ENCODE measurements at places on chromosomes 3 and 15.

GRCh38 chr3:46676601-46677410 lies 16.7 kb downstream of the ALS2CL start:
- DNase-seq, result no peak

DNA sequence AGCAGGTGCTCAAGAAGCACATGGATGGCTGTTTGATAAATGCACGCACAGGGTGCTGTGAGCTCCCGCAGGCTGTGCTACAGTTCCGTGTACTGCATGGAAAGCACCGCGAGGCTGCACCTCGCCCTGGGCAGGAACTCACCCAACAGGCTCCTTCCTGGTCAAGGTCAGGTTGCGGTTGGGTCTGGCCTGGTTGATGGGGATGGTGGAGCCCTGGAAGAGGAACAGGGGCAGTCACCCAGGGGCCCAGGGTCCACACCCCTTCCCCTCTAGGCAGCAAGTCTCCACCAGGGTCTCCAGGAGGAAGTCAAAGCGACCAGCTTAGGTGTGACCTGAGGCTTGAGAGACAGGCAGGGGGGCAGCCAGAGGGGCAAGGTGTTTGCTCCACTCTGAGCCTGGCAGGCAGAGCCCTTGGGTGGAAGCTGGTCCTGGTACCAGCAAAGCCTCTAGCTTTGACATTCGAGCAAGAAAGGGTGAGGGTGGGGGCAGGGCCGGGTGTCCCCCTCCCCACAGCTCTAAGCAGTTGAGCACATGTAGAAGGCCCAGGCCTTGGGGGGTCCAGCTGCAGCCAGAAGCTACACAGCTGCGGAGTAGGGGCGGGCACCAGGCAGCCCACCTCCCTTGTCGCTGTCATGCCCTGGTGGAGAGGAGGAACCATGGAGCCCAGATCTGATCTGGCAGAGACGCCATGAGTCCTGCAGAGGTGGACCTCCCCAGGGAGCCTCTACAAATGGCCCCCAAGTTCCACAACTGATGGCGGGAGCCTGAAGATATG lies 46.3 kb upstream of the SLC41A3 start:
- DNase-seq, result no peak

- DNase-seq, result no peak
Observed at GRCh38 chr3:184563941-184564684, 2.5 kb downstream of the EPHB3 start.

DNA sequence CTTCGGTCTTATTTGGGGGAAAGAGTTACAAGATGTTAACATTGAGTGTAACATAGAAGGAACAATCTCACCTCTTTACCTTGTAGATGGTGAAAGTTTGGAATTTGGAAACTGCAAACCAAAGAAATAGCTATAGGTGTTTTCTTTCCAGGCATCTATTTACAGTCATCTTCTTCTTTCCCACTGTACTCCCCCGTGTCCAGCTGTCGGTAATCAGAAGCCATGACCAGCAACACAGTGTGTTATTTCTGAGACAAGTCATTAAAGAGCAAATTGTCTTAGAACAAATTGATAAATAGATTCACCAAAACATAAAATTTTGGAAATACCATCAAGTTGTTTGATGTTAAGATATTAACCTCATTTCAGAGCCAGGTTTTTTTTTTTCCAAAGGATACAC lies 590.5 kb upstream of the NAALADL2 start:
- no peak for DNase-seq

DNA sequence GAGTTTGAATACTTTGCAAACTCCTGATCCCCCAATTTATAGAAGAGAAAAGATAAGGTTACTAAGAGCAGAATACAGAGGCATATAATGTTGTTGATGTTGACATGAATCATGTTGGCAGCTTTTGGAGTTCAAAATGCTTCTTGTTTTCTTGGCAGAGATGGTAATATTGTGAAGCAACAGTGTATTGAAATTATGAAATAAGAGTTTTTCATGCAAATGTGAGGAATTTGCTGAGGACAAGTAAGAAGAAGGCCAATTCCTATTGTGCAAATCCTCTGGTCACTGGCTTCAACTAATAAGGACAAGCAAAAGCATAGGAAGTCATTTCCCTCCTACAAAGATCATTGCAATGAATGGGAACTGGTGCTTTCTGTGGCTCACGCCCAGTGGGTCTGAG lies 126.9 kb upstream of the CHL1 start:
- DNase-seq, result no peak

GRCh38 chr3:114155370-114155821 lies 23.5 kb downstream of the DRD3 start:
- no peak for DNase-seq

DNA sequence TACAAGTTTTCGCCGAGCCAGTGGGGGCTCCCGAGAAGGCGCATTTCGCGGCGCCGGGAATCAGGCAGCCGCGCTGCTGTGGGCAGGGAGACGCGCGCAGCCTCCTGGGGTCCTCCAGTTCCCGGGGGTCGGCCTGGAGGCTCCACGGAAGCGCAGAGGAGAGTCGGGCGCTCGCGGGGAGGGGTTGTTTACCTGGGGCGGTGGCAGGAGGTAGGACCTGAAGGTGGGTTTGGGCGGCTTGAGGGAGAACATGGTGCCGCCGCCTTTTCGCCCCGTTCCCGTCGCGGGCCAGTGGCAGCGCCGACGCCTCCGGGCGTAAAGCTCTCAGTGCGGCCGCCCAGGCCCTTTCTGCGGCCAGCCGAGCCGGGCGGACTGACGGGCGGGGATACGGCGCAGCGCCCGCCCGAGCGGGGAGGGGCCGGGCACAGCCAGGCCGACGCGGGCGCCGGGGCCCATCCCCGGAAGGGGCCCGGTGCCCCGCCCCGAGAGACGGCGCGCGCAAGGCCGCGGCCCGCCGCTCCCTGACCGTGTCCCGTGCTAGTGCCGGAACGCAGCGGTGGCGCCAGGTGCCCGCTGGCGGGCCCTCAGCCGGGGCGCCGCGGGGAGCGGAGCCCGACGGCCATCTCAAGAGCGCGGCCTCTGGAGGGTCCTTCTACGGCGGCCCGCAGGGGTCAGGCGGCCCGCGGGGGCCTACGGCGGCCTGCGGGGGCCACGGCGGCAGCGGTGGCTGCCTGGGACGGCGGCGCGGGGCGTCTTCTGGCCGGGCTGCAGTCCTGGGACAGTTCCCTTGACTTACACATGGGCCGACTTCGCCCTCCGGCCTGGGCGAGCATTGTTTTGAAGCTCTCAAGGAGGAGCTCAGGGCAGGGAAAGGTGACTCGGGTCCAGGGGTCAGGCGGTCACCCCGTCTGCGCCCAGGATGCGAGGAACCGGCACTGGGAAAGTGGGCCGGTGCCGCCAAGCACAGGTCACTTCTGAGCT lies at the start of gene MTMR10:
MTMR10 (minus strand) TSS at position 374 of the 981 bp plus-strand sequence; CDS start at position 252, 122 bp downstream.
- peak; percentile 43 for DNase-seq

DNA sequence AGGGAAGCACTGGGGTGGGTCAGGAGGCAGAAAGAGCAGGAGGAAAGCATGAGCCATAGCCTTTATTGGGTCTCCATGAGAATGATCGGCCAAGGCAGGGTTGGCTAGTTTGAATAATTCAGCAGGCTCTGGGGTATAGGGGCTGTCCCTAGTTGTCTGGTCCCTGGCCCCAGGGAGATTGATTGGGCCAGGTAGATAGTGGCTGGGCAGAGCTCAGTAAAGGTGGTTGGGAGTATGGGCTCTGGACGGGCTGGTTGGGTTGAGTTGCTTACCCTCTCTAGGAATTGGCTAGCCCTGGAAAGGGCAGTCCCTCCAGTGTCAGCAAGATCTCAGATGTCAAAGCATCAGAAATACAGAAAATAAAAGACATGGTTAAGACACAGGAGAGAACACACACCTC lies 148.1 kb downstream of the SHQ1 start:
- DNase-seq, result no peak

DNA sequence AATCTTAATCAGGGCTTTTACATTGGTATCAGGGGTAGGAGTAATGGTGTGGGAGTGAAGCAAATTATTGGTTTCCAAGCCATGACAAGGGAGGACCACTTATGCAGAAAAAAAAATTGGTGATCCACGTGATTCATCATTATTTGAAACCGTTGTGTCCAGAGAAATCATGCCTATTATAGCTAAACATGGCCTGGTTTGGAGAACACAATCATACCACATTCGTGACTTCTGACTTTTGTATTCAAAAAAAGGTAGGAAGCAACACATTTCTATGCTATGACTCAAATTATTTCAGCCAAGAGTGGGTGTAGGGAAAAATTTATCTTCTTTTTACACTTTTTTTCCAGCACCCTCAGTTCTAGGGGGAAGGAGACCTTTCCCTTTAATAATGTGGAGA lies 924.3 kb upstream of the GBE1 start:
- DNase-seq, result no peak

- DNase-seq, result no peak
Observed at GRCh38 chr3:44960387-44961026, 15.5 kb downstream of the ZDHHC3 start.

GRCh38 chr3:97816811-97817210 lies 5.0 kb upstream of the CRYBG3 start:
- DNase-seq, result no peak

- no peak for DNase-seq
Observed at GRCh38 chr3:72265256-72266015, 480.5 kb upstream of the PROK2 start.

DNA sequence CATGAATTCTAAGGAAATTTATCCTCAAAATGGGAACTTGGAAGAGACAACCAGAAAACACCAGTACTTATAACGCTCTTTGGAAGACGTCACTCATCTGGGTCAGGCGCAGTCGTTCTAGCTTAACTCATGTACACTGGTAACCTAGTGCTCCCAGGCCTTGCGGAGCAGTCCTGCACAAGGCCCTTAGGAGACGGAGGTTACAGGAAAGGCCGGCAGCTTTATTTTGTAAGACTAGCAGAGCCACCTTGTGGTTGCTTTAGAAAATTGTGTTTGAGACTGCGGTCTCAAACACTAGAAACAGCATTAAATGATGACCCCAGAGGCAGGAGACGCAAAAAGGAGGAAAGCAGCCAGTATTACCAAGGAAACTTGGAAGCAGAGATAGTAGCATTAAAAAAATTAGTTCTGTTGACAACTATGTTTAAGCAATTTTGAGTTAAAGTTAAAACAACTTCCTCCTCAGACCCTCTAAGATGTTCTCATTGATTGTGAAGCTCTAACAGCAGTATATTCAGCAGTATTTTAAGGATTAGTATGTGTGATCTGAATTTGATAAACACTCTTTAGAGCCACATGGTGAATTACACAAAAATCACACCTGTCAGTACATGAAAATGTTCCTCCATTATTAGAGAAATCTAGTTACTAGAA lies 141.9 kb upstream of the C2CD4B start:
- no peak for DNase-seq

DNA sequence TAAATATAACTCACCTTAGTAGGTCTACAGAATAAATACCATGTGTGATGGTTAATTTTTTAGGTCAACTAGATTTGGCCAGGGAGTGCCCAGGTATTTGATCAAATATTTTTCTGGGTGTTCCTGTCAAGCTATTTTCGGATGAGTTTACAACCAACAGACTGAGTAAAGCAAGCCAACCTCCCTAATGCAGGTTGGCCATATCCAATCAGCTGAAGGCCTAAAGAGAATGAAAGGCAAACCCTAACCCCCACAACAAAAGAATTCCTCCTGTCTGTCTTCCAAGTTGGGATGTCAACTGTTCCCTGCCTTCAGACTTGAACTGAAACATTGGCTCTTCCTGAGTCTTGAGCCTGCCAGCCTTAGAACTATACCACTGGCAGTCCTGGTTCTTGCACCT lies 28.6 kb downstream of the TASOR start:
- no peak for DNase-seq

DNA sequence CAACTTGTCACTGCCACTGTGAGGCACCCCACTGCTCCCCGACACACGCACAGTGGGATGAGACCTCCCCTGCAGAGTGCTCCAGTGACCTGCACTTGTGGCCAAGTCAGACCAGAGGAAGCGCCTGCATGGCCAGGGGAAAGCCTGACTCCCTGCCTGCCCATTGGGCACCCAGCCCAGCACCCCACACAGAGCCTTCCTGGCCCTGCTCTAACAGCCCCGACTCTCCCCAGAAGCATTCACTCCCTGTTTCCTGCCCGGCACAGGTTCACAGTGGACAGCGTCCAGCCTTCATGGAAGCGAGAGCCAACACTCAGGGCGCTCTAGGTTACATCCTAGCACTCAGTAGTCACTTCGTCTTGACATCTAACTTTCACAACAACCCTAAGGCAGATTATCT lies 27.8 kb downstream of the RBPMS2 start:
- DNase-seq, result no peak

- DNase-seq, result no peak
Observed at GRCh38 chr3:42516443-42516842, 14.0 kb downstream of the VIPR1 start.

- DNase-seq, result no peak
Observed at GRCh38 chr3:161203485-161204098, 17.5 kb upstream of the NMD3 start.

DNA sequence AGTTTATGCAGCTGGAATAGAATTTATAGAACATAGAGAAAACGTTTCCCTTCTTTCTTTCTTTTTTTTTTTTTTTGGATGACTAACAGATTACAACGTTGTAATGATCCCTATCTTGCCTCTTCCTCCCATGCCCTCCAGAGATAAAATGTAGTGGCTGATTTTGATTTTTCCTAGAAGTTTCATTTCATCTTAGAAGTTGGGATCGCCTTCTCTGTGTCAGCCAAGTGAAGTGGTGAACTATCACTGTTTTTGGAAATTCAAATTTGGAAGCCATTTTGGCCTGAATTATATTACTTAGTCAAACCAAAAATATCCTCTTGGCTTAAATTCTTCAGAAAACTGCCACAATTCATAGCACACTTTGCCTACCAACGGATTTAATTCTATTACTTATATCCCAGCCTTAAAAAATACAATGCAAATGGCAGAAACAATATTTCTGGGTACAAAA lies 1025.5 kb upstream of the NR2F2 start:
- no peak for DNase-seq

GRCh38 chr3:176697284-176697889 lies 499.9 kb downstream of the TBL1XR1 start:
- DNase-seq, result no peak

DNA sequence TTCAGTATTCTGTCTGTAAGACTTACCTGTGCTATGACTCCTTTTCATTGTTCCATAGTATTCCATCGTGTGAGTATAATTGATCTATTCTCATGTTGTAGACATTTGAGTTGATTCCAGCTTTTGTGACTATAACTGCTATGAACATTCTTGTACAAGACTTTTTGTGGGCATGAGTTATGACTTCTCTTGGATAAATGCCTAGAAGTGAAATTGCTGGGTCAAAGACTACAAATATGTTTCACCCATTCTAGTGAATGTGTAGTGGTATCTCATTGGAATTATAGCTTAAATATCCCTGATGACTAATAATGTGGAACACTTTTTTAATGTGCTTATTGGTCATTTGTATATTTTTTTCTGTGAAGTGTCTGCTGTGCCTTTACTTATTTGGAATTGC lies 27.6 kb upstream of the NPHP3 start:
- no peak for DNase-seq

DNA sequence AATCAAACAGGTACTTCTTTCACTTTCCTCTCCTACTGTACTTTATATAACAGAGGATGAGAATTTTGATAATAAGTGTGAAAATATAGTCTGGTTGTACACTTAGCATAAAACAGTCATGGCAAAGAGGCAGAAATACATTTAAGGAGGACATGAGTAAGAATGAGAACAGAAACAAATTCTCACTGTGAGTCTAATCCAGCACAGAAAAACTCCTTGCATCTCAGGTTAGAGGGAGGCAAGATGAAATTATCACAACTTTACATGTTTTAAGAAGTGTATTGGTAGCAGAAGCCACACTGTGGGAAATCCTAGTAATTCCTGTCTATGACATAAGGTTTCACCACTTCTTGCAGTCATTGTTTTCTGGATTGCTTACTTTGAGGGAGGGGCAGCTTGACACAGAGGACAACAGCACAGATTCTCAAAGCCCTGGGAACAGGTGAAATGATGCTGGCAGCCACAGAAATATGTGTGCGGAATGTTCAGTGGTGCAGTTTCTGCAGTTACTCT lies 733.6 kb upstream of the GBE1 start:
- DNase-seq, result no peak

Measured in activated CD4-positive, alpha-beta T cell treated with anti-CD3 and anti-CD28 coated beads, Interleukin-2, amount 50 U/mL, for 24 hours (primary cell).